Cerebellum (tissue), 4 donors: ENCODE measurements at places on chromosomes 5 and 9. TPM values are rescaled to one million over a fixed set of nuclear protein-coding genes. Genes with fewer than 3 reads are reported as not detected.

Gene TNFSF8
- total RNA-seq = 0.18 TPM

Gene DOCK8
- total RNA-seq = 1.8 TPM

Gene TXNDC8
- not detected for total RNA-seq

Gene CKMT2
- total RNA-seq = 4.2 TPM

Gene FGF18
- total RNA-seq = 0.36 TPM

Gene ATP6V1G1
- 75.1 TPM for total RNA-seq

Gene CNOT8
- total RNA-seq = 60.9 TPM

Gene PALM2AKAP2
- total RNA-seq = 4.5 TPM

Gene FCHSD1
- total RNA-seq = 4.2 TPM

Gene FOXD4
- 1.00 TPM for total RNA-seq

Gene OBP2B
- total RNA-seq = not detected

Gene RPS14
- 1,114 TPM for total RNA-seq

Gene AFAP1L1
- 6.1 TPM for total RNA-seq

Gene WDR31
- total RNA-seq = 2.4 TPM
